ENCODE measurements at places on chromosomes 7 and 10.

DNA sequence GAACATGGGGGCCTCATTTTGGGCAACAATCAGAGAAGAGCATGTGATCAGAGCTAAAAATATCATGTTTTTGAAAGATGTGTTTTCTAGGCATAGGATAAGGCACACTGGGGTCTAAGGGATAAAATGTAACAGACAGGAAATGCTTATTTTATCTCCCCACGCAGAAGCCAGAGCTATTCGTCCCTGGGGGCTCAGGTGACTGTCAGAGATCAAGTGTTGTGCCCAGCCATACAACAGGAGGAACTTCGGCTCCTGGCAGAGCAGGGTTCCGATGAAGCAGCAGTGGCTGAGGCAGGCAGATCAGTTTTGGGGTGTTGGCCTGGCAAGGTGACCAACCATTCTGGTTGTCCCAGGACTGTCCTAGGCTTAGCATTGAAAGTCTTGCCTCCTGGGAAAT is 15.2 kb downstream of the NPY start:
- DNase-seq = no peak
- H3K4me3 ChIP-seq = no peak overlapping the region
- H3K27me3 ChIP-seq = peaks cover 14% of the 10 kb centered on the region
- H3K36me3 ChIP-seq = no peaks in the 10 kb centered on the region
- H3K4me1 ChIP-seq = no peaks in the 10 kb centered on the region

- H3K27ac ChIP-seq = no peak overlapping the region
- no peaks in the 10 kb centered on the region for H3K4me1 ChIP-seq
- H3K27me3 ChIP-seq = no peaks in the 10 kb centered on the region
- DNase-seq = no peak
- H3K4me3 ChIP-seq = no peak overlapping the region
These were observed 101.0 kb downstream of the CDCA7L start for GRCh38 chr7:21844742-21845141.

GRCh38 chr10:120459185-120459584 is 2.2 kb downstream of the PLPP4 start:
- peaks cover 40% of the 10 kb centered on the region for H3K27me3 ChIP-seq
- H3K27ac ChIP-seq = no peak overlapping the region
- H3K4me3 ChIP-seq = no peak overlapping the region
- DNase-seq = no peak
- H3K4me1 ChIP-seq = no peaks in the 10 kb centered on the region
- no peaks in the 10 kb centered on the region for H3K36me3 ChIP-seq

DNA sequence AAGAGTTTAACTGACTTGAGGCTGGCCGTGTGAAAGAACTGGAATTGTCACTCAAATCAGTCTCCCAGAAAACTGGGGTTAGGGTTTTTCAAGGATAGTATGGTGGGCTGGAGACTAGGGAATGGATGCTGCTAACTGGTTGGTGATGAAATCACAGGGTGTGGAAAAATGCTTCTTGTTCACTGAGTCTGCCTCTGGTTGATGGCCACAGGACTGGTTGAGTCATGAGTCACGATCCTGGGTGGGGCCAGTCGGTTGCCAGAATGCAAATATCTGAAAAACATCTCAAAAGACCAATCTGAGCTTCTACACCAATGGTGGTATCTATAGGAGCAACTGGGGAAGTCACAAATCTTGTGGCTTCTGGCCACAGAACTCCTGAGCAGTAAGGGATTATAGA is 16.3 kb upstream of the BAMBI start:
- no peak for DNase-seq
- H3K4me1 ChIP-seq = no peaks in the 10 kb centered on the region
- no peak overlapping the region for H3K4me3 ChIP-seq
- no peak overlapping the region for H3K27ac ChIP-seq
- H3K27me3 ChIP-seq = peaks cover 26% of the 10 kb centered on the region
- no peaks in the 10 kb centered on the region for H3K36me3 ChIP-seq

DNA sequence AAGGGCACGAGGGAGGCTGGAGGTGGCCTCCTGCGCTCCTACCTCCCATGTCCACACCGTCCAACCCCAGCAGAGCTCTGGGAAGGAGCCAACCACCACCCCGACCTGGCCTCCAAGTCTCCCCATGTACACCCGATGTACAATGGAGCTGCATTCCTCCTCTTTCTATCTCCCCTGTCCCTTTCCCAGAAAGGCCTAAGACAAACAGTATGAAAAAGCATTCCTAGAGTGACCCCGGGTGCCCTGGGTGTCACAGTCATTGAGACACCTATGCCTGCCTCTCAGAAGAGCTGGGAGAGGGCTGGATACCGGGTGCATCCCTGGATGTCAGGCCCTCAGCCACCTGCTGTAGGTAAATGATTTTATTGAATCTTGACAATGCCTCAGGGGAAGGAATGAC is 248.1 kb downstream of the EMX2 start:
- no peak overlapping the region for H3K4me3 ChIP-seq
- no peaks in the 10 kb centered on the region for H3K4me1 ChIP-seq
- H3K27ac ChIP-seq = no peak overlapping the region
- no peaks in the 10 kb centered on the region for H3K27me3 ChIP-seq
- no peak for DNase-seq
- H3K36me3 ChIP-seq = no peaks in the 10 kb centered on the region

DNA sequence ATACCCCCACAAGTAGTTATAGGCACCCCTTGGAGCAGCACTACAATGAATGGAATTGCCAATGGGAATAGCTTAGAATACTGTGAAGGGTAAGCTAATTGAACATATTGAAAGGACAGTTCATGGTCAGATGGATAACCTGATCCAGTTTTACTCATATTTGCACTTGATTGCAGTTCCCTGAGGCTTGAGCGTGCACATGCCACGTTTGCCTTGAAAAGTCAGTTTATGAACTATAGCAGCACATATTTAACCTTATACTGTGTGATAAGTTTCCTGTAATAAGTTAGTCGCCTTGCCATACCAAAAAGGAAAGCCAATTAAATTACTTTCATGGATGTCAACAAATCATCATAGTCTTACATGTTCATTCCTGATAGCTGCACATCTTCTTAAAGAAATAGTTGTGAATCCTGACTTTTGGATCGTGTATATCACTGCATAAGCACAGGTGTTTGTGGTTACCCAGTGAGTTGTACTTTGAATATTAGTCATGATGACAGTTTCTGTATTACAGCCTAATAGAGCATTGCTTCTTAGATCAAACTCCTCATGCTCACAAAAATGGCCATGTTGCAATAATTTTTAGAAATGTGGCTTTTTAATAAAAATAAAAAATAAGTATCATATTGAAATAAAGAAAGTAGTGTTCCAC is 21.6 kb downstream of the DNTT start:
- H3K36me3 ChIP-seq = no peaks in the 10 kb centered on the region
- H3K4me3 ChIP-seq = no peak overlapping the region
- peaks cover 2% of the 10 kb centered on the region for H3K4me1 ChIP-seq
- DNase-seq = no peak
- peaks cover 4% of the 10 kb centered on the region for H3K27me3 ChIP-seq

DNA sequence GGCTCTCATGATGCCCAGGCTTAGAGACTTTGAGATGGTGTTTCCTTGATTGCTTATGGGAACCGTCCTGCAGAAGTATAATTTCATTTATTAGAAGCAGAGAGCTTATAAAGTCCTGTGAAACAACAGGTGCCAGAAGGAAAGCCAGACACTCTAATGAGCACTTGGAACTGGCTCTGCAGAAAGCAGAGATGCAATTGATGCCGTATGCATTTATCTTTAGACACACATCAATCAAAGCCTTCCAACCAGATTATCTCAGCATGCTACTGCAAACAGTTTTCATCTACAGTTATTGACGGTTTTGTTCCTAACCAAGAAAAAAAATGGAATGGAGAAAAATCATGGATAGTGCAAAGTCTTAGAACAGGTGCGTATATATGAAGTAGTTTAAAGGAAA is 371.7 kb upstream of the PRKCQ start:
- peaks cover 3% of the 10 kb centered on the region for H3K36me3 ChIP-seq
- peaks cover 5% of the 10 kb centered on the region for H3K4me1 ChIP-seq
- no peaks in the 10 kb centered on the region for H3K27me3 ChIP-seq
- no peak overlapping the region for H3K27ac ChIP-seq
- DNase-seq = no peak

DNA sequence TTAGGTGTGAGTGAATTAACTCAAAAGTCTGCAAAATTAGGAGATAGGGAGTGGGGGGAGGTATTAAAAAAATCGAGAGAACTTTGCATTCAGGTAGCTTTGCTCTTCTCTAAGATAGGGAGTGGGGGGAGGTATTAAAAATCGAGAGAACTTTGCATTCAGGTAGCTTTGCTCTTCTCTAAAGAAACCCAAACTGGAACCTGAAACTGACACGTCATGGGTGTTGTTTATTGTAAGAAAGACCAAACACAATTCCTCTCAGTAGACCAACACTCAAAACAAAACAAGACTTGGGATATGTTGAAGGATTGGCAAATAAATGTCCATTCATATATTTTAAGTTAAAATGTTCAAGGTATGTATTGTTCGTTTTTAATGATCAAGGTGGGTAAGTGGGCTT is 87.9 kb downstream of the KIAA1549 start:
- no peak overlapping the region for H3K27ac ChIP-seq
- no peaks in the 10 kb centered on the region for H3K36me3 ChIP-seq
- no peak overlapping the region for H3K4me3 ChIP-seq
- H3K27me3 ChIP-seq = no peaks in the 10 kb centered on the region
- DNase-seq = no peak
- H3K4me1 ChIP-seq = peaks cover 8% of the 10 kb centered on the region

DNA sequence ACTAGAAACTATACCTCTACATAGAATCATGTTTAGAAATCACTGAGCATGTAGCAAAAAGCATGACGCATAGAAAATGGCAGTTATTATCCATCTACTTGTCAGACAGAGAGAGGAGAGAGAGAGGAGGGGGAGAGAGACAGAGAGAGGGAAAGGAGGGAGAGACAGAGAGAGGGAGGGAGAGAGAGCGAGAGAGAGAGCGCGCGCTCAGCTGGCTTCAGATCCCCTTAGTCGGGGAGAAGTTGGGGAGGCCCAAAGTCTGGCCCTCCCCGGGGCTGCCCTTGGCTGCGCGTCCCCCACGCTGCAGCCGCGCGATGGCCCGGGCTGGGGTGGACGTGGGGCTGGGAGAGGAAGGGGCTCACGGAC is 37.0 kb downstream of the CNPY1 start:
- peaks cover 83% of the 10 kb centered on the region for H3K27me3 ChIP-seq
- peak overlapping the region; percentile 17 for H3K27ac ChIP-seq
- peak overlapping the region; percentile 60 for H3K4me3 ChIP-seq
- DNase-seq = no peak
- peaks cover 11% of the 10 kb centered on the region for H3K4me1 ChIP-seq
- H3K36me3 ChIP-seq = no peaks in the 10 kb centered on the region

DNA sequence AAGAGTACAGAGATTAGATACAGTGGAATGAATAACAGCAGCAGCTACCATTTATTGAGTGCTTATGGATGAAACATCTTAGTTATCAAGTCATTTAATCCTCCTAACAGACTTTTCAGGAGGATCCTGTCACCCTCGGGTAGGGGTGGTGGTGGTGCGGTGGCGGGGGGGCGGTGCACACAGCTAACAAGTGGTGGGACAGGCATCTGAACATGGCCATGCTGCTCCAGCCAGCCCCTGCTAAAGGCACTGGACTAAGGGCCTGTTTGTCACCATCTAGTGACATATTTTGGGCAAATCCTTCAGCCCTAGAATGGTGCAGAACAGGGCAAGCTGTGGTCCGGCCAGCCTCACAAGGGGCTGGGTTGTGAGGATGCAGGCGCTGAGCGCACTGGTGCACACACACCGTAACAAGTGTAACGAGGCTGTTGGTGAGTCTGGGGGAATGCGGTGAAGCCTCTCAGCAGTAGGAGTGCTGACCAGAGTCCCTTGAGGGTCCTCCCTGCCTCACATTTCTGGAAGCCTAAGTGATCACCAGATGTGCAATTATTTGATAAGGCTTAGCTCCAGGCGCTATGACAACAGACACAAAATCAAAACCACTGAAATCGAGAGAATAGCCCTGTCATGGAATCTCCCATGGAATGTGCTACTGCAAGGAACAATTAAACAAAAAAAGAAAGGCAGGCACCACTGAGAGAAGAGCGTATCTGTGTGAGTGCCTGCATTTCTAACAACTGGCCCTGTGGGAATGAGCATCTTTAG is 102.2 kb downstream of the RNF216 start:
- no peaks in the 10 kb centered on the region for H3K27me3 ChIP-seq
- H3K36me3 ChIP-seq = peaks cover 25% of the 10 kb centered on the region
- peaks cover 65% of the 10 kb centered on the region for H3K4me1 ChIP-seq
- no peak overlapping the region for H3K4me3 ChIP-seq
- no peak overlapping the region for H3K27ac ChIP-seq

- no peak for DNase-seq
- H3K27ac ChIP-seq = no peak overlapping the region
- no peaks in the 10 kb centered on the region for H3K36me3 ChIP-seq
- H3K27me3 ChIP-seq = no peaks in the 10 kb centered on the region
These were observed 361.1 kb upstream of the IGFBP3 start for GRCh38 chr7:46282155-46282554.

DNA sequence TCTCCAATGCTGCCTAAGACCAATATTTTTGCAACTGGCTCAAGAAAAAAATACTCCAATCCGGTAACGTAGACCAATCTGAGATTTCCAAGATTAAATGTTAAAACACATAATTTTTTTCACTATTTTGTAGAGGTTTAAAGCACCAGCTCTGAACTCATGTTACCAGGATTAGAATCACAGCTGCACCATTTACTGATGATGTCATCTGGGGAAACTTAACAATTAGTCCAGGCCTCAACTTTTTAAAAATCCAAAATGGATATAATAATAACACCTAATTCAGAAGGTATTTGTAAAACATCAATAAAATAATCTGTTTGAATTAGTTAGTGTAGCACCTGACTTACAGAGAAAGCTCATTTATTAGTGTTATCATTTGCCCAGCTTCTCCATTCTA is 14.4 kb downstream of the PON1 start:
- H3K36me3 ChIP-seq = no peaks in the 10 kb centered on the region
- no peak overlapping the region for H3K4me3 ChIP-seq
- peaks cover 14% of the 10 kb centered on the region for H3K27me3 ChIP-seq
- H3K27ac ChIP-seq = no peak overlapping the region
- H3K4me1 ChIP-seq = no peaks in the 10 kb centered on the region
- DNase-seq = no peak

- H3K27ac ChIP-seq = peak within 1 kb of the TSS; percentile 90
- H3K4me3 ChIP-seq = peak within 1 kb of the TSS; percentile 89
- H3K4me1 ChIP-seq = peaks cover 57% of the 10 kb centered on the region
- peak; percentile 92 for DNase-seq
- no peaks in the 10 kb centered on the region for H3K27me3 ChIP-seq
These were observed at the start of gene ORAI2 for GRCh38 chr7:102433219-102434038. Gene ORAI2, plus strand, starts transcription at chr7:102433575. Its CDS starts 5,382 bp downstream, at chr7:102438957.

GRCh38 chr7:153510674-153511073 is 541.5 kb upstream of the DPP6 start:
- no peak for DNase-seq
- H3K4me3 ChIP-seq = no peak overlapping the region
- H3K36me3 ChIP-seq = no peaks in the 10 kb centered on the region
- H3K27me3 ChIP-seq = no peaks in the 10 kb centered on the region

DNA sequence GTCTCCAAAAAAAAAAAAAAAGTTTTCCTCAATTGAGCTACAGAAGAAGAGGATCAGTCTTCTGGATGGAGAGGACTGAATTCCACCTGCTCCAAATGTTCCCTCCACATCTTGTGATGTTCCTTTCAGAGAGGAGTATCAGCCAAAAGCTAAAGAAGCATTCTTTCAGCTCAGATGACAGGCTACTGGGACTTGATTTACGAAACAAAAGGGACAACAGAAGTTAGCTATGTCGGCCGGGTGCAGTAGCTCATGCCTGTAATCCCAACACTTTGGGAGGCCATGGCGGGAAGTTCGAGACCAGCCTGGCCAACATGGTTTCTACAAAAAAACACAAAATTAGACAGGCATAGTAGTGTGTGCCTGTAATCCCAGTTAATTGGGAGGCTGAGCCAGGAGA is 7.4 kb downstream of the DAGLB start:
- H3K4me3 ChIP-seq = no peak overlapping the region
- H3K4me1 ChIP-seq = peaks cover 67% of the 10 kb centered on the region
- peaks cover 46% of the 10 kb centered on the region for H3K36me3 ChIP-seq
- H3K27me3 ChIP-seq = no peaks in the 10 kb centered on the region
- no peak overlapping the region for H3K27ac ChIP-seq
- DNase-seq = no peak
